Mesenteric fat pad (tissue), 1 donor: ENCODE measurements at places on chromosomes 7 and 10. TPM values are rescaled to one million over a fixed set of nuclear protein-coding genes. Genes with fewer than 3 reads are reported as not detected.

SFXN2 gene
- 7.2 TPM for total RNA-seq

HOXA2 gene
- 1.2 TPM for total RNA-seq

SAMD9 gene
- 7.7 TPM for total RNA-seq

UNC5B gene
- total RNA-seq = 5.3 TPM

TRPV5 gene
- not detected for total RNA-seq

THSD7A gene
- total RNA-seq = 6.0 TPM

C7orf57 gene
- not detected for total RNA-seq

EIF3B gene
- 150 TPM for total RNA-seq

GHRHR gene
- not detected for total RNA-seq

APBB1IP gene
- total RNA-seq = 37.2 TPM

CLRN3 gene
- total RNA-seq = 0.29 TPM

PDK4 gene
- total RNA-seq = 482 TPM

TUBAL3 gene
- total RNA-seq = not detected

DNA sequence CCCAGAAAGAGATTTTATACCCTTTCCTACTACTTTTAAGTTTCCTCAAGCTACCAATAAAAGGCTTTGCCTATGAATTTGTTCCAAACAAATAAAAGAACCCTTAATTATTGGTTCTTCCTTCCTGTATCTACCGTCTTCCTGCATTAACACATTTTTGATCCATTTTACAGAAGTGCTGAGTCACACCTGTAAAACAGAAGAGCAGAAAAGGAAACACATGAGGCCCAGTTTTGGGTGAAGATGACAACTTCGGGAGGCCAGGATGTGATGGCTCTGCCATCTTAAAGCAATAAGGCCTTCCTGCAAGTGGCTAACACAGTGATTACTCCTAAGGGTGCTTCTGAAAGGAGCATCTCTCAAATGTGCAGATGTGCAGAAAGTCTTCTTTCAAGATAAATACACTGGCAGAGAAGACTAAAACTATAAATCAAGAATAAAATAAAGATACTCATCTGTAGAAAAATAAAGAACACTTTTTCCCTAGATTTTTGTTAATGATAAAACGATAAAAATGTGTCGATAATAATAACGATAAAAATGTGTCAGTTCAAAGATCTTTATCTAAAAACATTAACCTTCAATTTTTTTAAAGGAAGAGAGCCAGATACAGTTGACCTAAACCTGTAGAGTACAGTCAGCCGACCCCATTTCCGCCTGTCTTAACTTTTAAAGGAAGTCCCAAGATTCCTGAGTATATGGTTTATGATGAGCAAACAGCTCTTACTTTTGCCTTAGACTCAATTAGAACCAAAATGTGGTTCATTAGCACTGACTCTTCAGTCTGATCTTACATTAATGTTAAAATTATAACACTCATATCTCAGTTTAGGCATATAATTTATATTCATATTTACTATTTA, 108.6 kb downstream of the UBE2H start:
- DNase-seq = no peak

DNA sequence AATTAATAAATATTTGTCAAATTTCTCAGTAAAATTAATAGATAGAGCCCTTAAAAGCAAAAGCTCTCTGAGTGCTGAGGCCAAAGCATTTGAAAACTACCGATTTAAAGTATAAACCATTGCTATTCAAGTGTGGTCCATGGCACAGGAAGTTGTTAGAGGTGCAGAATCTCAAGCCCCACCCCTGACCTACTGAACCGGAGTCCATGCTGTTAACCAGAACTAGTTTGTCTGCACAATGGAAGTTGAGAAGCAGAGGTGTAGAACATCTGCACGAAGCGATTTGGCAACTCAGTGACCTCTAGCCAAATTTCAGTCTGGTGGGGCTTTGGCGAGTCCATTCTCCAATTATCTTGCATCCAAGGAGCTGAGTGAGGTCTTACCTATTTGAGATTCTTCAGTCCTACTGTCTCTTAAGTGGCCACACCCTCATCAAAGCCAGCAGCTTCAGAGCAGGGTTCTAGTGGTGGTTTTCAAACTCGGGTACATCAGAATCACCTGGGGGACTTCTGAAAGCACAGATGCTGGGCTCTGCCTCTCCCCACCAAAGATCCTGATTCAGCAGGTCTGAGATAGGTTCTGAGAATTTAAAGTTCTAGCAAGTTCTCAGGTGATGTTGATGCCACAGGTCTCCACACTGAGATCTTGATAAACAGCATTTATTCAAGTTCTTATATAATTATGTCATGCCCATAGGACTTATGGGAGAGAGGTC, 96.8 kb upstream of the SAMD8 start:
- no peak for DNase-seq

DNA sequence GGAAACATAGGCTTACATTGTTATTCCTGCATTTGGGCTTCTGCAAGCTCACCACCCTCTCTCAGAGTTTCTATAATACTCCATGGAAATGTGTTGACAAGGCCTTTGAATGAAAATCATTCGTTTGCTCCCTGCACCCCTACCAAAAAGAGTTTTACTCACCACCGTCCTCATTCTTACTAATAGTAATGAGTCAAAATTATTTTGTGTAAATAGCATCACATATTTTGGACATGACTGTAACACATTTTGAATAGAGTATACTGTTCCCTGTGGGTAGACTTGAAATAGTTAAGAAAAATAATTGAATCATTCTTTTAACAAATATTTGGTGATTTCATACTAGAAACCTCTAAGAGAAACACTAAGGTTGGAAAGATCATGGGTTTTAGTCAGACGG, 84.6 kb downstream of the AKAP9 start:
- no peak for DNase-seq

DNA sequence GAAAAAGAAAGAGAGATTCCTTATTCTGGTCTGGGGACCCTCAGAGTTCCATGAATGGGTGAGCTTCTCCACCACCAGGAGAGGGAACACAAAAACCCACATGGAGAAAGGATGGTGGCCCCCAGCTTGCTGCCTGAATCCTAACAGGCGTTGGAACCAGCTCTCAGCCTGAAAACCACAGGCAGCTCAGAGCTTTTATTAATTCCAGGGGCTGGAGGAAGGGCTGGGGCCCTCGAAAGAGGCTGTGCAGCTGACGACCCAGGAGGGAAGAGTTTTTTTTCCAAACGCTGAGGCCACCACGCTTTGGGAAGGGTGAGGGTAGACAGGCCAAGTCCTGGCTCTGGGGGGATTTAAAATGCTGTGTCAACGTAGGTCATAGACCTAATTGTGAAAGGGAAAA, 10.8 kb upstream of the ELN start:
- no peak for DNase-seq

- no peak for DNase-seq
Observed at GRCh38 chr7:128422842-128423241, 13.1 kb upstream of the IMPDH1 start.

- DNase-seq = no peak
Observed at GRCh38 chr10:133419211-133419950, 5.0 kb downstream of the SPRN start.

- no peak for DNase-seq
Observed at GRCh38 chr10:87534173-87534858, 29.6 kb downstream of the MINPP1 start.

- no peak for DNase-seq
Observed at GRCh38 chr7:83020161-83020560, 142.5 kb downstream of the PCLO start.

DNA sequence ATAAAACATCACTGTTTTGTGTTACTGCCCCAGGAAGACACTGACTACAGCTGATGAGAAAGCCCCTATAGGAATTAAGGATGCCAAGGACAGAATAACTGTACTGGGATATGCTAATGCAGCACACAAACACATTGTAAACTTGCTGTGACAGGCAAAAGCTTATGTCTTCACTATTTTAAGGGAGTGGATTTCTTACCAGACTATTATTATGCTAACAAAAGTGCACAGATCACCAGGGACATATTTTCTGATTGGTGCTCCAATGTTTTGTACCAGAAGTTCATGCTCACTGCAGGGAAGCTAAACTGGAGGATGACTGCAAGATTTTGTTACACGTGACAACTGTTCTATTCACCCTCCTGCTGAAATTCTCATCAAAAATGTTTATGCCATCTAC, 48.1 kb upstream of the PTPN12 start:
- no peak for DNase-seq

DNA sequence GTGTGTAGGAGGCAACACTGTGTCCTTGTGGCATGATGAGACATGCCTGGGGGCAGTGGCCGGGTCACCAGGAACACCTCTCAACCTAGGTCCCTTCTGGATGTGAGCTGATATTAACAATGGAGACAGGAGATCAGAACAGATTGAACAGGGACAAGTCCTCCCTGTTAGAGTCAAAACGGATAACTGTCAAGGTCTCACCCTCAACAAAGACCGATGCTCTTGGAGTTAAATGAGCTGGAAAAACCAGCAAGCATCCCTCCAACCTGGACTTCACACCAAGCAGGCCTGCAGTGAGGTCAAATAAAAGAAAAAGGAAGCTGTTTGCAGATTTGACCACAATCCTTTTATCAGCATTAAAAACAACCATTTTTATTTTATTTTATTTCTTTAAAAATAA, 49.0 kb downstream of the SLIT1 start:
- no peak for DNase-seq

- DNase-seq = no peak
Observed at GRCh38 chr7:121023194-121023593, 34.7 kb downstream of the CPED1 start.

DNA sequence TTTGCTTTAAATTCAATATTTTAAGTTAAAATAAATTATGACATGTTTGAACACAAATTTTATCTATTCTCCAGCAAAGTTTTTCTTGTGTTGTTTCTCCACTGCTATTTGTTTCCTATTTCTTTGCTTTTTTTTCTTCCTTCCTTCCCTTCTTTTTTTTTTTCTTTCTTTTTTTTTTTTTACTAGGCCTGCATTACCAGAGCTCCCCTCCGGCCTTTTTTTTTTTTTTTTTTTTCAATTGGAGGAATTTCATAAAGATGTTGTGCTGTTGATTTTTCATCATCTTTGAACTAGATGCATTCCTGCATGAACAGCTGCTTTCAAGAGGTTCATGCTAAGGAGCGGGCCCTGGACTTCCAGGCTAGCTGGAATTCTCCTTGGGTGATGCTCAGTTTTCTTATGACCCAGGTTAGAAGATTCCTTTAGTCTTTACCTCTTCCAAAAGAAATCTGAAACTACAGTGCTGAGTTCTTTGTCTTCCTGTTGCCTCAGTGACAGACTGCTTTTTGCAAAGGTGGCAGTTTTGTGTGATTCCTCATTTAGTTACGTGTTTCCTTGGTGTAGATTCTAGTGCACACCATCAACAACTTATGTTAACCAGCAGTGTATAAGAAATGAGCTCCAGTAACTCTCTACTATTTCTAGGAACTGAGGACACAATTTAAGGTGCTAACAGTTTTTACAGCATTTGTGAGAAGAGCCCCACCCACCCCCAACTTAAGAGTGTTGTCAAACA, 4.8 kb upstream of the CAMK1D start:
- DNase-seq = no peak

DNA sequence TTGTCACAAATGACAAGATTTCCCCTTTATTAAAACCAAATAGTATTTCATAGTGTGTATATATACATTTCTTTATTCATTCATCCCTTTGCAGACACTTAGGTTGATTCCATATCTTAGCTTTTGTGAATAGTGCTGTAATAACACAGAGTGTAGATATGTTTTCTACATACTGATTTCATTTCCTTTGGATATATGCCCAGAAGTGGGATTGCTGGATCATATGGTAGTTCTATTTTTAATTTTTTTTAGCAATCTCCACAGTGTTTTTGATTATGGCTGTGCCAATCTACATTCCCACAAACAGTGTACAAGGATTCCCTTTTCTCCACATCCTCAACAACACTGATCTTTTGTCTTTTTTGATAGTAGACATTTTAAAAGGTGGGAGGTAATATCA, 46.4 kb downstream of the CSTF2T start:
- DNase-seq = no peak

DNA sequence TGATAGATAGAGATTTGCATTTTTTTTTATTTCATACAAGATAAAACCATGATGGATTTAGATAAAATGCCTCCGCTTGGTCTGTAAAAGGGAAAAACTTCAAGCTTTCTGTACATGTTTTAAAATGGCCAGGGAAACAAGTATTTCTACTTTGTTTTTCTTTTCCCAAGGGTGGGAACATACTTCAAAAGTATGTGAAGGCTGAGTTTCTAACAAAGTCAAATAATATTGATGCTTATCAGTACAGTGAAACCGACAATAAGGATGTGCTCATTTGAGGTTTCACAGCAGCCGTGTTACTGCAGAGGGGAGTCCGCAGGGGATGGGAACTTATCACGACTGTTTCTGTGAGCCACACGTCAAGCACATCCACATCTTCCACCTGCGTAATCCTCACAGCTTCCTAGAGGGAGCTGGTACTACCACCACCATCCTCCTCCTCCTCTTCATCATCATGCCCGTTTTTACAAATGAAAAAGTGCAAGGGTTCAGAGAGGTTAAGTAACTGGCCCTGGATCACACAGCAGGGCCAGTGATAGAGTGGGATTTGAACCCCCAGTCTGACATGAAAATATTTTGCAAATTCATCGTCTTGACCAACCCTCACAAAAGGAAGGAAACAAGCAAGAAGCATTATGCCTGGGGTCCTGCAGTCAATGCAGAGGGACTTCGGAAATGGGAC, 94.3 kb downstream of the GPR26 start:
- DNase-seq = no peak

- DNase-seq = no peak
Observed at GRCh38 chr10:118204292-118204943, 137.7 kb downstream of the FAM204A start.

- no peak for DNase-seq
Observed at GRCh38 chr10:30207485-30208052, 141.5 kb downstream of the MTPAP start.

GRCh38 chr7:110071192-110071591, 1019.7 kb upstream of the LRRN3 start:
- DNase-seq = no peak

- peak; percentile 77 for DNase-seq
Observed at GRCh38 chr7:142885311-142886230, at the start of gene TRPV6. Gene TRPV6, minus strand, starts transcription at chr7:142885745.

DNA sequence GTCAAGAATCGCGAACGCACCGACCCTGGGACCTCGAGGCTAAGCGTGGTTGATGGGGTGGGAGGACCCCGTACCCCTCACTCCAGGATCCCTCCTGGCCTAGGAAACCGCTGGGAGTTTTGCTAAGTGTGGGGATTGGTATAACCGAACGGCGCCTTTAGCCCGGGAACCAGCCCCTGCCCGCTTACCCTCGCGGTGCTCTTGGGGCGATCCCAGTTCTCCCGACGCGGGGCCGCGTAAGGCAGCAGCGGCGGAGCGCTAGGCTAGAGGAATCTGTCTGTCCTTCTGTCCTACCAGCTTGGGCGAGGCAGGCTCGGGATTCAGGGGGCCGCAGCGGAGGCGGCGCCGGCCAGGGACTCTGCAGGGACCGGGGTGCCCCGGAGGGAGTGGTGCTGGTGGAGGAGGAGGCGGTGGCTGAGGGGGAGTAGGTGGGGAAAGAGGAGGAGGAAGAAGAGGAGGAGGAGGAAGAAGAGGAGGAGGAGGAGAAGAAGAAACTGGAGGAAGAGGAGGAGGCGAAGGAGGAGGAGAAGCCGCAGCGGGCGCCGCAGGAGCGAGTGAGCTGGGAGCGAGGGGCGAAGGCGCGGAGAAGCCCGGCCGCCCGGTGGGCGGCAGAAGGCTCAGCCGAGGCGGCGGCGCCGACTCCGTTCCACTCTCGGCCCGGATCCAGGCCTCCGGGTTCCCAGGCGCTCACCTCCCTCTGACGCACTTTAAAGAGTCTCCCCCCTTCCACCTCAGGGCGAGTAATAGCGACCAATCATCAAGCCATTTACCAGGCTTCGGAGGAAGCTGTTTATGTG, 439 bp upstream of the EMX2 start:
- DNase-seq = no peak

GRCh38 chr10:90842725-90843124, 15.1 kb downstream of the HTR7 start:
- no peak for DNase-seq

- DNase-seq = no peak
Observed at GRCh38 chr7:7830122-7830878, 111.9 kb upstream of the RPA3 start.
